ENCODE measurements at places on chromosomes 4 and X. TPM values are rescaled to one million over a fixed set of nuclear protein-coding genes. Genes with fewer than 3 reads are reported as not detected.

- DNase-seq, result no peak
Observed at GRCh38 chrX:39020051-39020669, 218.9 kb downstream of the MID1IP1 start.

- no peak for DNase-seq
Observed at GRCh38 chrX:21490341-21490740, 116.1 kb downstream of the CNKSR2 start.

TRPC5OS gene
- polyA plus RNA-seq, result 0.17 TPM

DNA sequence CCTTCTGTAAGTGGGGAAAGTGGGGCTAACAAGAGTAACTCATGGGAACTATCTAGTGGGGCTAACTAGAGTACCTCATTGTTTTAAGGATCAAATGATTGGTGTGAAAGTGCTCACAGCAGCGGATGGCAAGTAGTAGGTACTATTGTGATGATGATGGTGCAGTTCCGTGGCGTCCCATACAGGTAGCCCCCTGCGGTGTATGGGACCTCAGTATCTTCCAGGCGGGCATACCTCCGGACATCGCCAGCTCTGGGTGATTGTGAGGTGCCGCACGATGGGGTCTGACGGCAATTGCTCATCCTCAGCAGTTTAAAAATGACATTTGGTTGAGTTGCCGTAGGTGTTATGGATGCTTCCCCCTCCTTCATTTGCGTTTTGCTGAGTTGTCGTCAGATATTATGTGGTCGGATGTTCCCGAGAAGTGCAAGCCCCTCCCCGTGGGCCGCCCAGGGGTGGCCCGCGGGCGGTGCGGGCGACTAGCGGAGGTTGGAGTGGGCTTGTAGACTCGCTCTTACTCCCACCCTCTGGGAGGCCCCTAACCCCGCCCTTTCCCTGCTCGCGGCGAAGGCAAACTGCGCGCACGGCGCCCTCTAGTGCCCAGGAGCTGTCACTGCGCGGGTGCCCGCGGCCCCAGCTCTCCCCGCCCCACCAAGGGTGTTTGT, 18.3 kb upstream of the GPR101 start:
- peak; percentile 36 for DNase-seq

CT45A1 gene
- polyA plus RNA-seq, result not detected

GRCh38 chr4:145320294-145320693, 139.9 kb upstream of the OTUD4 start:
- peak; percentile 32 for DNase-seq

CENPVL2 gene
- polyA plus RNA-seq, result 0.40 TPM

- no peak for DNase-seq
Observed at GRCh38 chr4:25484243-25484721, 107.2 kb downstream of the ANAPC4 start.

DNA sequence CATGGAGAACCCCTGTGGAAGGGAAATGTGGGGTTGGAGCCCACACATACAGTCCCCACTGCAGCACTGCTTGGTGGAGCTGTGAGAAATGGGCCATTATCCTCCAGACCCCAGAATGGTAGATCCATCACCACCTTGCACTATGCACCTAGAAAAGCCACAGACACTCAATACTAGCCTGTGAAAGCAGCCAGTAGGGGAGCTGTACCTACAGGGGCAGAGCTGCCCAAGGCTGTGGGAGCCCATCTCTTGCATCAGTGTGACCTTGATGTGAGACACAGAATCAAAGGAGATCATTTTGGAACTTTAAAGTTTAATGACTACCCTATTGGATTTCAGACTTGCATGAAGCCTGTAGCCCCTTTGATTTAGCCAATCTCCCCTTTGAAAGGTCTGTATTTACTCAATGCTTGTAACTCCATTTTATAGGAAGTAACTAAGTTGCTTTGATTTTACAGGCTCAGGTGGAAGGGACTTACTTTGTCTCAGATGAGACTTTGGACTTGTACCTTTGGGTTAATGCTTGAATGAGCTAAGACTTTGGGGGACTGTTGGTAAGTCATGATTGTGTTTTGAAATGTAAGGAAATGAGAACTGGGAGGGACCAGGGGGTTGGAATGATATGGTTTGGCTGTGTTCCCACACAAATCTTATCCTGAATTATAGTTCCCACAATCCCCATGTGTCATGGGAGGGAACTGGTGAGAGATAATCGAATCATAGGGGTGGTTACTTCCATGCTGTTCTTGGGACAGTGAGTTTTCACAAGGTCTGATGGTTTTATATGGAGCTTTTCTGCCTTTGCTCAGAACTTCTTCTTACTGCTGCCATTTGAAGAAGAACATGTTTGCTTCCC, 352.6 kb downstream of the INPP4B start:
- DNase-seq, result no peak

HHIP gene
- polyA plus RNA-seq, result 3.5 TPM

Data from left renal cortex interstitium (tissue), 4 donors.